ENCODE measurements at places on chromosomes 7 and 10.

- no peak for DNase-seq
Observed at GRCh38 chr10:95832216-95833041, 75.3 kb upstream of the CC2D2B start.

DNA sequence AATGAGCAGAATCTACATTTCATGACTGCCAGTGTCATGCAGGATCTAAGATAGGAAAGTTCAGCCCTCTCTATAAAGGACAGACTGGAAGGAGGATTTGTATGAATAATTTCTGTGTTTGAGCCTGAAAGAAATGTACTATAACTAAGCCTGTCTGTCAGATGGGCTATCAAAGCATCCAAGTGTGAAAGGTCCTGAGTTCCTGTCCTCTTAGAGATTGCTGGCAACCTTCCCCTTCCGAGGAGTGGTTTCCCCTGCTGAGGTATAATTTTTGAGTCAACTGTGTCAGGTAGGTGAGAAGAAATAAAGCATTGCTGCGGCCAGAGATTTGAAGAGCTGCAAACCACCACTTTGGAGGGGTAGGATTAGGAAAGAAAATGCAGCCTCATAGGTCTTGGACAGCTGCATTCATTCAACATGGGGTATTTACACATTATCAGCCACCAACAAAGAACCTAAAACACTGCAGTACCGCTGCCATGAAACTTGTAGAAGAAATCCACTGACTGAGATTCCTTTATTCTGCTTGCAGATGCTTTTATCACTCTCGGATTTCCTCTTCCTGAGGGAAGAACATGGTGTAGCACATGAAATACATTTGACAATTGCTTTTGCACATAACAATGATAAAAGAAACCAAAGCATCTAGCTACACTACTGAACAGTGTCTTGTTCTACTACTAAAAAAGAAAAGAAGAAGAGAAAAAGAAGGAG, 189.1 kb downstream of the DGKI start:
- no peak for DNase-seq

GRCh38 chr10:57628592-57629284, 639.0 kb downstream of the IPMK start:
- no peak for DNase-seq

DNA sequence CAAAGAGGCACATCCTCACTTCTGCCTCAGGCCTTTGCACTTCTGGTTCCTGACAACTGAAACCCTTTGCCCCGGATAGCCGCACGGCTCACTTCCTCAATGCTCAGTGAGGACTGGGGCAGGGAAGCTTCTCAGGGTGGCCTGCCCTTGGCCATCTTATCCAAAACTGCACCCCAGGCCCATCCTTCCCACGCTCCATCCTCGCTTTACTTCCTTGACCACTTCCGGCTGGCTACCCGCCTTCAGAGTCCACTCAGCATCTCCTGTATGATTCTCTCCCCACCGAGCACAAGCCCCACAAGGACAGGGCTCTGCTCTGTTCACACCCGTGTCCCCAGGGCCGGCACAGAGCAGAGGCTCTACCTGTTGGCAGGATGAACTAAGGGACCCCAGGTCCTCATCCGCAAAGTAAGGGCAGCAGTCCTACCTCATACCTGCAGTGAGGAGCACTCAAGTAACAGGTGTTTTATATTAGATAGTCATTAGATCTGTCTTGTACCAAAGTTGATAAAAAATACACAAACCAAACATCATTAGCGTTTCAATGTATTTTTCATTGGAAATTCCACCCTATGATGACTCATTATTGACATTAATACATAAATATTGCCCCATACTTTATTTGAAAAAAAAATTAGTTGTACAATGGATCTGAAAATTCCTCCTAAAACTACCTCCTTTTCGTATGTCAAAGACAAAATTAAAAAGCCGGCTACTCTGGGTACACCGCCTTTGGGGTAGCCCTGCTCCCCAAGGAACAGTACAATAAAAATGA, 35.0 kb downstream of the GNA12 start:
- no peak for DNase-seq

DNA sequence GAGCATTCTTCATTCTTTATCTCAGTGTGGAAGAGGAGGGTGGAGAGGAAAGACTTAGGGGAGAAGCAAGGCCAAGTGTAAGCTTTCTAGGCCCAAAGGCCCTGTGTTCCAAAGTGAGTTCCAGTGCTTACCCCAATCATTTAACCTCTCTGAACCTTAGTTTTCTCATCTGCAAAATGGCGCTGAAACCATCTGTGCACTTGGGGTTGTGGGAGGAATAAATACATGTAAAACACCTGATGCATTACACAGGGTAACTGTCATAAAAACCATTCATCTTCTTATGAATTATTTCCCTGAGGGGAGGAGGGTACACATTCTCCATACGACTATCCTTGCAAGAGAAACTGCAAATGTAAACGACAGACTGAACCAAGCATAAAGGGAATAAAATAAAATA, 19.0 kb downstream of the PIK3AP1 start:
- no peak for DNase-seq

- no peak for DNase-seq
Observed at GRCh38 chr10:102770108-102770482, 26.3 kb downstream of the WBP1L start.

GRCh38 chr10:1610986-1611770, 126.1 kb downstream of the ADARB2 start:
- DNase-seq, result no peak

DNA sequence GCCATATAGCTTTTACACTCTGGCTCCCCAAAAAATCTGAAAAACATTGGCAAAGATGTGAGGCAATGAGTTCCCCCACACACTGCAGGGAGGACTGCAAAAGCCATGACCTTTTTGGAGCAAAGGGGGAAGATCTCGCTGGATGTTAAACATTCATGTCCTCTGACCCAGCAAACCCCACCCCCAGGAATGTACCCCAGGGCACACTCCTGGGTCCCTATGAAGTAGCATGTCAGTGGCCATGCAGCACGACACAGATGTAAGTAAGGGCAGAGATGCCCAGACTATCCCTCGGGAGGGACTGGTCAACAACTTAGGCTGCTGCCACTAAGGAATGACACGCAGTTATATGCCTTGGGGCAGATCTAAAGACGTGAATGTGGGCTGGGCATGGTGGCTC, 100.6 kb downstream of the DLG5 start:
- no peak for DNase-seq

GRCh38 chr7:90892213-90892612, 296.1 kb downstream of the CDK14 start:
- no peak for DNase-seq

DNA sequence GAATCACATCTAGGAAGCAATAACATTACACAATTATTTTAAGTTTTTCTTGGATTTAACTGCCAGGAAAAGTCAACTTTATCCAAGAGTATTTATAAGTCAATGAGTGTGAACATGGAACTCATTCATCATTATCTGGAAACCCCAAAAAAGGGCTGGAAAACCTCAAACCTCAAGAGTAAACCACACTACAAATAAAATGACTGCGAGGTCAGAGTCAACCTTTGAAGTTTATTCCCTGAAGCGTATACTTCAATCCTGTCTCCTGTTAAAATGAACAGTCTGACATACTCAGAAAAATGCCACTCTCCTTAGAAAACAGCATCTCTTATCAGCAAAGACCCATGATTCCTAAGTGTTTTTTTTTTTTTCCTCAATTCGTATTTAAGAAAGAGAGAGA, 86.5 kb downstream of the RELN start:
- DNase-seq, result no peak

DNA sequence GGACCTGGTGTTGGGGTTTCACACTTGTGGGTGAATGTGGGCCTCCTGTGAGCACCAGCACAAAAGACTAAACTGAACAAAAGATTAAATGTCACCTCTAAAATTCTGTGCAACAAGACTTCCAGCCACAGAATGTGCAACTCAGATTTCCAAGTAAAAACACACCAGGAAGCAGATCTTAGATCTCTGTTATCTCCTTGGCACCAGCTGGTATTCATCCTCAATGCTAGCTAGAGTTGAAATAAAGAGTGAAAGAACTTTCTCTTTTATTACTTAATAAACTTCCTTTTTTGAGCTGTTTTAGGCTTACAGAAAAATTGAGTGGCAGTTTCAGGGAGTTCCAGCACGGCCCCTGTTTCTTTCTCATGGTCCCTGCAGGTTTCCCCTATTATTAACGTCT, 40.2 kb downstream of the EGFR start:
- DNase-seq, result no peak

DNA sequence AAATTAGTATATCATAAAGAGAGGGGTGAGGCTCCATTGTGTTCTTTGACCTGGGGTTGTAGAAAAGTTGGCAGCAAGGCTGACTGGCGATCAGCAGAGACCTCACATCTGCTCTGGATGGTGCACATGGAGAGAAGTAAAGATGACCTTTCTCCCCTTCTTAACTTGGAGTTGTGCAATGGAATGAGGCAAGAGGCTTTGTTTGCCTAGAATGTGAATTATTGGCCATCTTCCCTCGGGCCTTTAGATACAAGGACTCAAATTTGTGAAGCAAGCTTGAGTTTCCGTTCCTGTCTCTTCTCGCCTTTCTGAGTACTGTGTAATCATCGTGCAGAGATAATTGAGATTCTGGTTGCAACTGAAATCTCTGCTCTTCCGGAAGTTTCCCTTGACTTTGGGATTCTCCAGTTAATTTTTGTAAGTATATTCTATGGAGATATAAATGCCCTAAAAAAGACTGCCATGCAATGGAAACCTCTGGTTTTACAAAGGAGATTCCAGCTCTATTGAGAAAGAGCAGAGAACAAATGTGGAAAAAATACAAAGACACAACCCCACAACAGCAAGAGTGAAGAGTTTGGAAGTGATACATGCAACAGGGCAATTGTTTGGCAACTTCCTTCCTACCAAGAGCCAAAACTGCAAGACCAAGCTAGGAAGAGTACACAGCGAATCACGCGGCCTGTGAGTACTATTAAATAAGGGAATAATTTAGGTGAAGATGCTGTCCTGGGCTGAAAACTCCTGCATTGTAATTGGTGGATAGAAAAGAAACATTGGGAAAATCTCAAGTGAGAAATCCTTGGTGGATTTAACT, 542.3 kb upstream of the NRP1 start:
- DNase-seq, result no peak

DNA sequence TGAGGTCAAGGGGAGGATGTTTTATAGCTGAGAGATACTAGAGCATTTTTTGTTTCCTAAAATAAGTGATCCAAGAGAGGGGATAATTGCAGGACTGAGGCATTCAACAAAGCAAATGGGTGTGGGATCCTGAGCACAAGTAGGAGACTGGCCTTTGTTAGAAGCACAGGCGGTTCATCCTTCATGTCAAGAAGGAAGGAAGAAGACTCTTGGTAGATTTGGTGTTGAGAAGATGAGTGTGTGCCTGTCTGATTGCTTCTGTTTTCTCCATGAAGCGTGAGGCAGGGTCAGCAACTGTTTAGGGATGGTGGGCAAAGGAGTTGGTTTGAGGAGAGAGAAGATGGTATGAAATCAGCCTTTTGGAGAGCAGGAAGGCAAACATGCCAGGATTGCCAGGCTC, 27.6 kb downstream of the STRIP2 start:
- DNase-seq, result no peak

Data from left lung (tissue), 14 donors.